ENCODE measurements at places on chromosomes 7 and 10. TPM values are rescaled to one million over a fixed set of nuclear protein-coding genes. Genes with fewer than 3 reads are reported as not detected.

Gene SUGCT
- 0.87 TPM for total RNA-seq

Gene PRKG1
- total RNA-seq: 0.87 TPM

Gene MNX1
- total RNA-seq: not detected

Gene MACC1
- under 0.01 TPM for total RNA-seq

Gene CYP3A5
- total RNA-seq: not detected

Gene GNAT3
- total RNA-seq: not detected

Gene HABP2
- total RNA-seq: under 0.01 TPM

Gene CALML3
- total RNA-seq: not detected

Gene PIK3CG
- 3.5 TPM for total RNA-seq

- no peak for DNase-seq
Measured at GRCh38 chr10:100943508-100943907, 25.8 kb upstream of the SEMA4G start.

GRCh38 chr10:49310460-49310859 is 11.5 kb downstream of the C10orf71 start:
- DNase-seq: no peak

GRCh38 chr7:44396496-44396895 is 71.1 kb upstream of the CAMK2B start:
- no peak for DNase-seq

DNA sequence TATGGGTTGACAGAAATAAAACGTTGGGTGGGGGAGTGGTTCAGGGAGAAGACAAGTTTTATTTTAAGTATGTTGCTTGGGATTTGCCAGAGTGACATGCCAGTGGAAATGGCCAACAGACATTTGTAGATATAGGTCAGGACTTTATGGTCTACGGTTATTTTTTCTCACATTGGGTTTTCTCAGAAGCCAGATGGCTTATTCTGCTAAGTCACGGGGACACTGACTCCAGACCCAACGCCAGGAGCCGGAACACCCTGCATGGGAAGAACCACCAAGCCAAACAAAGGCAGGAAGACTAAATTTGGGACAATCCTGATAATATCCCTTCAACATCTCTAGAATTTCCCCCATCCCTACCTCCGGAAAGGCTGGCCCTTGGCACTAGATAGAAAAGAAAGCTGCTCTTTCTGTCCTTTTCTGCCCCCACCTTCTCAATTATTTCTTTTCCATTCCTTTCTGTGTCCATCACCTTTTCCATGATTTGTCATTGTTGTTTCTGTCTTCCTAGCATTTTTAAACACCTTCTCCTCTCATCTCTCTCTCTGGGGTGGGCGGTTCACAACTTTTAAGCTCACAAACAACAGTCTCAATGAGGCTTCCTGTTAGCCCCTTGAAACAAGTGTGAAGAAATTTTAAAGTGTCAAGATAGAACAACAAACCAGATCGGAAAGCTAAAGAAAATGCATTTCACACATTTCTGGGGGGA is 44.7 kb downstream of the TBXAS1 start:
- DNase-seq: peak; percentile 76

DNA sequence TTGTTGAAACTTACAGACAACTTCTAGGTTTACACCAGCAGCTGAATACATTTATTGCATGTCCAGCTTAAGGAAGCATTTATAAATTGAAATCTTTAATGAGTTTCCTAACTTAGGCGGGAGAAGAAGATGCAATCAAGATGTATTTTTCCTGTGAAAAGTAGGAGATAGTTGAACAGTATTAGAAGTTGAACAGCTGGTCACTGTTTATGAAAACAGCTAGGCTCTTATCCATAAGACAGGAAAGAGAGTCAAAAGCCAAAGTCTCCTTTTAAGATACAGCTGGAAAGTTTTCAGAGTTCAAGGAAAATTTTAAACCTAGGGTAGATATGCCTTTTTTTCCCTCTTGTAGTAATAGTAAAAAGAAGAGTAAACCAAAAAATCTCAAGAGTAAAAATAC is 236.1 kb upstream of the FERD3L start:
- DNase-seq: no peak

DNA sequence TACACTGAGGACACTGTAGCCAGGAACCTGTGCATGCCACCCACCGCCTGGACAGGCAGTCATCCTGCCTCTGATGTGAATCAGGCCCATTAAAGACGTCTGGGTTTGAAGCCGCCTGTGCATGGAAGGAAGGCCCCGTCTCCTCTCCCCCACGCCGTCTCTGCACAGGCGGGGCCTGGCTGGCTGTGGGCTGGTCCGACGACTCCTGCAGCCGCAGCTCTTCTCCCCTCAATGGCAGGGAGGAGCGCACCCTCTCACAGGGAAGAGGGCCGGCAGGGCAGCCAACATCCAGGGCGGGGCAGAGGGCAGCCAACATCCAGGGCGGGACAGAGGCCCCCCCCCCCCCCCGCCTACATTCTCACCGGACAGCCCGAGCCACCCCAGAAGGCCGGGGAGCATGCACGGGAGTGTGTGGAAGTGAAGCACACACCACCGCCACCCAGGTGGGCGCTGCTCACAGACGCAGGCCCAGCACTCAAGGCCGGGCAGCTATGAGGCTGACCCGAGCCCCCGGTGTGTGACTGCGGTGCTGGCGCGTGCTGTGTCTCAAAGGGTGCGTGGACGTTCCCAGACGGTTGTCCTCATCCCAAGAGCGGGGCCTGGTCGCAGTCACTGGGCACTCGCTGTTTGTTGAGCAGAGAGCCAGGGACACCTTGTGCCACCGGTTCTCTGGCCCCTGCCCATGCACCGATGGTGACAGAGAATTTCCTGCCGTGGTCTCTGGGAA is 19.1 kb downstream of the DPYSL4 start:
- no peak for DNase-seq

GRCh38 chr10:44809647-44810046 is 101.5 kb upstream of the TMEM72 start:
- peak; percentile 23 for DNase-seq

DNA sequence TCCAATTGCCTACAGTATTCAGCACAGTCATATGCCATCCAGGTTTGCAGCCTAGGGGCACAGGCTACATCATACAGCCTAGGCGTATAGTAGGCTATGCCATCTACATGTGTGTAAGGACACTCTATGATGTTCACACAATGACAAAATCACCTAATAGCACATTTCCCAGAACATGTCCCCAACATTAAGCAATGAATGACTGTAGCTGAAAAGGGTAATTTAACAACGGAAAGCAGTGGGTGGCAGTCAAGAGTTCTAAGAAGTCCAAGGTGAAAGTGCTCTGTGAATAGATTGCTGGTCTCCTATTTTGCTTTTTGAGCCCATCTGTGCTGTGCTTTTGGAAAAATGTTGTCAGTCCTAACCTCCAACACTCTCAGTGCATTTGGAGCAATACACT is 162.6 kb downstream of the KLF6 start:
- peak; percentile 5 for DNase-seq

GRCh38 chr7:1122832-1123501 is 35.1 kb downstream of the GPER1 start:
- DNase-seq: no peak

- DNase-seq: no peak
Measured at GRCh38 chr10:102553771-102554170, 50.0 kb downstream of the SUFU start.

DNA sequence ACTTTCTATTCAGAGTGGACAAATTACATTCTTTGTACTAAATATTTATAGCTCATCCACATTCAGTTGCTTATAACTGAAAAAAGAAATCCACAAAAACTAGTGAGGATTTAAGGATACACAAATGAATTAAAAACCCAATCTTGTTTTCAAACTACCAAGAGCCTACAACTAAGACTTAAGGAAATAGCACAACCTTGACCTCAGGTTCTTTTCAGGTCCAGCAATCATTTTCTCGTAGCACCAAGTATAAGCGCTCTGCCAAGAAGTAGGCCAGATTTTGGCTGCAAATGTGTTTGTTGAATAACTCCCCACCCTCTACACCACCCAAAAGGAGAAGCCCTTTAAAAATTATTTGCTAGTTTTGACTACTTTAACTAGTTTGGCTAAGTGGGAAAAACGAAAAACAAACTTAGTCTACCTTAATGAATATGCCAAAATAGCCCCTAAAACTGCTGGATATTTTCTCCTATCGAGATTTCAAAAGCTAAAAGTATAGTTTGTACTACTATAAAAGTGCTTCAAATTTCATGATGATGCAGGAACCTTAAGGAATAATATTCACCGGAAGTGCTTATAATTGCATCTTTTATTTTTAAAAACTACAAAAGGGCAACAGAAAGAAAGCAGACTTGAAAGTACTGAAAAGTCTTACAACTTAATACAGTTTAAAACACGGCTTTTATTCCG is 2.7 kb upstream of the KMT2E start:
- peak; percentile 41 for DNase-seq

DNA sequence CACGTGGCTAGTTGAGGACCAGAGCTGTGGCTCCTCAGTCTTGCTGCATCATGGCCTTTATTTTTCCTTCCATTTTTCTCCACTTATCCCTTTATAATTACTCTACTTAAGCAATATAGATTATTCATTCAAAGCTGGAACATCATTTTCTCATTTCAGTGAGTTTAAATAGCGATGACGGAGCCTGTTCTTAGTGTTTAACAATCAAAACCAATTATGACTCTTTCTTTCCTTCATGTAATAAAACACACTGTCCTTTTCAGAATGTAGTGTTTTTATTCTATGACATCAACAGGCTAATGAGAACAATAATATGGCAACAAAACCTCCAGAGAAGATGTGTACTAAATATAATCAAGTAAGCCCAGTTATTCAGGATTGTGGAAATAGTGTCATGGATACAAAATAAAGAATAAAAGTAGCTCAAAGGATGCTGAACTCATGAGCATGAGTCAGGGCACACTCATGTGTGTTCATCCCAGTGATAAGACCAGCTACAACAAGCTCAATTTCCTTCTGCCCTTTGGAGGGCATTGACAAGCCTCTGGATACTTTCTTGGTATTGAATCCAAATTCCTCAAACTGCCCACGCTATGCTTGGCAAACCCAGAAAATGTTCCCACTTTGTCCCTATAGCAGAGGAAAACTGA is 188.4 kb downstream of the CYP26A1 start:
- DNase-seq: no peak

- DNase-seq: no peak
Measured at GRCh38 chr7:29196971-29197595, 2.5 kb downstream of the CHN2 start.

- DNase-seq: no peak
Measured at GRCh38 chr10:71757399-71757922, 15.9 kb downstream of the VSIR start.

DNA sequence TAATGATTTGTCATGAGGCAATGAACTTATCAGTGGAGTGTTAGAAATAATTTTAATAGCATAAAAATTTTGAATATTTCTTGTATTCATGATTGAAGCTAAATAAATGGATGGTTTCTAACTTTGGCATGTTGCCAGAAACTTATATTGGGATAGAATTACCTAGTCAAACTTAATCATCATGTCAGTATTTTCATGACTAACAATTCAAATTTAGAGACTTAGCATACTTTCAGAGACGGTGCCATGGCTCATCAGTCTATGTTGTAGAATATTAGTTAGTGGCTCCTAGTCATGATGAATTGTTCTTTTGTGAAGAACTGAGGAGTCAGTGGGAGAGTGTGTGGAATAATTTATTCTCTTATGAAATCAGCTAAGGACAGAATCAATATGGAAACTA is 599.6 kb upstream of the POT1 start:
- no peak for DNase-seq

Measured in lung microvascular endothelial cell (primary cell).